Esophagus squamous epithelium (tissue), 5 donors: ENCODE measurements at places on chromosomes 4 and X.

GRCh38 chrX:24426921-24427746 lies 38.0 kb upstream of the PDK3 start:
- no peak for DNase-seq

DNA sequence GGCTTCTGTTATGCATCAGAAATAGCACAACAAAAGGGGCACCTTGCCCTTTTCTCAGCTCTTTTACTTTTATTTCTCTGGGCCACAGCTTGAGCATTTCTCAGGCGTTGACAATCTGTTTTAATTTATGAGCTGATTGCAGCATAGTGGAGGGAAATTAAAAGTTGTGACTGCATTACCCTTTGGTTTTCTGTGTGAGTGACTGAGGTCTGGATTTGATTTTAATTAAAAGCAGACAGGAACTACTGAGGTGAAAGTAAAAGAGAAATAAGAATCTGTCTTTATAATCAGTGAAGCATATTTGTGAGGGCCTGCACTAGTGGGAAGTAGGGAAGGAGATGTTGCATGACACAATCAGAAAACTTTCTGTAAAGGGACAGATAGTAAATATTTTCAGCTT lies 43.4 kb upstream of the GEMIN8 start:
- DNase-seq: no peak

- DNase-seq: no peak
These were observed 49.0 kb upstream of the HS6ST2 start for GRCh38 chrX:133007458-133007857.

GRCh38 chrX:23103546-23103945 lies 103.8 kb downstream of the DDX53 start:
- DNase-seq: no peak

- no peak for DNase-seq
These were observed 32.8 kb upstream of the C4orf54 start for GRCh38 chr4:99690472-99690871.

GRCh38 chrX:85378461-85378860 lies 1.0 kb downstream of the POF1B start:
- no peak for DNase-seq

DNA sequence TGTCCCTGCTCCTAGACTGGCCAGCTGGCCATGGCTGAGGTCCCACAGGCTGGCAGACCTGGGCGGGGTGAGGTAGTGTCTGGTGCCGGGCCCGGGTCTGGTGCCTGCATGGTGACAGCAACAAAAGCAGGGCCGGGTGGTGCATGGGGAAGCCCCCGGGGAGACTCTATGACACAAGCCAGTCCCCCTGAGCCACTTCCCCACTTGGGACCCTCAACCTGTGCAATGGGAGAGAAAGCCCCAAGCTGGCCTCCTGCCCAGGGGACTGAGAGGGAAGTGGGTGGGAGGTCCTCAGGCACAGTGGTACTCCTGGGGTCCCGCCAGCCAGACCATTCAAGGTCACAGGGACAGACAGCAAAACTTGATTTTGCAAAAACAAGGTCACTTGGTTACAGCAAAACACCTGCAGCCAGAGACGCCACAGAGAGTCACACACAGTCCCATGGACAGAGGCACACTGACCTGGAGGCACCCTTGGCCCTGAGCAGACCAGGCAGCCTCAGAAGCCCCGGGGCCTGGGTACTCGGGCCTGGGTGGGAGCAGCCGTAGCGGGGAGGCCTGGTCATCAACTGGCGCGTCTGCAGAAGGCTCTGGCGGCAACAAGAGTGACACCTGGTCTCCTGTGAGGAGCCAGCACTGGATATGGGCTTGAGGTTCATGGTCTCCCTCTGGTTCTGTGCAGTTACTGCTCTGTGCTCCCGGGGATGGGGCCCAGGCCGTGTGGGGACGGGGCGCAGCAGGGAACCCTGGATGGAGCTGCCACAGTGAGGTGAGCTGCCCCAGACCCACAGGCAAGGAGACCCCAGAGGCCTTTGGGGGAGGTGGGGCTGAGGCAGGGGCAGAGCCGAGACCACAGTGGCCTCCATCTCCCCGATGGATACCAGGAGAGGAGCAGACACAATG lies 60.6 kb downstream of the HTRA3 start:
- no peak for DNase-seq

GRCh38 chr4:47187608-47188007 lies 156.2 kb downstream of the GABRB1 start:
- DNase-seq: no peak
